G401 (cell line): ENCODE measurements at places on chromosomes 12 and 14. TPM values are rescaled to one million over a fixed set of nuclear protein-coding genes. Genes with fewer than 3 reads are reported as not detected.

The TAS2R7 gene
- not detected in 2 replicates for total RNA-seq

The LRRK2 gene
- total RNA-seq = not detected in 2 replicates

The SPIC gene
- not detected in 2 replicates for total RNA-seq

The RTL1 gene
- not detected in 2 replicates for total RNA-seq

The IQSEC3 gene
- total RNA-seq = not detected in 2 replicates

The RD3L gene
- not detected in 2 replicates for total RNA-seq

The PPFIA2 gene
- total RNA-seq = not detected in 2 replicates

The MGP gene
- total RNA-seq = not detected in 2 replicates

The IL22 gene
- total RNA-seq = not detected in 2 replicates

The SAMD15 gene
- total RNA-seq = 5.8 and 6.6 TPM in 2 replicates

The MRPL42 gene
- total RNA-seq = 159 and 173 TPM in 2 replicates

The COCH gene
- 0.07 and 0.31 TPM in 2 replicates for total RNA-seq

The NOVA1 gene
- 0.31 TPM in 1 of 2 replicates, not detected in the other for total RNA-seq

The CRIP2 gene
- 184 and 209 TPM in 2 replicates for total RNA-seq

The TBX5 gene
- not detected in 2 replicates for total RNA-seq

The CMTM5 gene
- not detected in 2 replicates for total RNA-seq

The SLC22A17 gene
- 21.3 and 25.9 TPM in 2 replicates for total RNA-seq

The CDH24 gene
- 8.7 and 10.9 TPM in 2 replicates for total RNA-seq

The KRT74 gene
- not detected in 2 replicates for total RNA-seq
